ENCODE measurements at places on chromosomes 12 and 14.

DNA sequence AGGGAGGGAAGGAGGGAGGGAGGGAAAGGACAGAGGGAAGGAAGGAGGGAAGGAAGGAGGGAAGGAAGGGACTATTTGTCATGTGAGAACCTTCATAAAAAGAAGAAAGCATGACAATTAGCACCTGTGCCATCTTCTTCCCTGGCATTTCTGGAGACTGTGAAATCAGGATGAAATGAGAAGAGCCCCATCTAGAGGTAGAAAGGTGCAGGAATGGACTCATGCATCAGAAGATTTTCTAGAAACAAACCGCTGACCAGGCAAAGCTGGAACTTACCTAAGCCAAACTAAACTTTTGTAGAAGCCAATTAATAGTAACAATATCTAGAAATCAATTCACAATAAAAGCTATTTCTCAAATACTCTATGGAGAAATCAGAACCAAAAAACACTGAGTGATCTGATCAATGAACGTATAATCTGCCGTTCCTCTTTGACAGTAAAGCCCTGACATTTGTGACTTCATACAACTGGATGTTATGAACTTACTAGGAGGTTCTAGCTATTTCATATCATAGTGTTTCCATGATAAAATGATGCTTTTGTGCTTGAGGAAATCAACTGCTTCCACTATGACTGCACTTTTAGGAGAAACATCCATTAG is 24.4 kb upstream of the CRACR2A start:
- DNase-seq: no peak

DNA sequence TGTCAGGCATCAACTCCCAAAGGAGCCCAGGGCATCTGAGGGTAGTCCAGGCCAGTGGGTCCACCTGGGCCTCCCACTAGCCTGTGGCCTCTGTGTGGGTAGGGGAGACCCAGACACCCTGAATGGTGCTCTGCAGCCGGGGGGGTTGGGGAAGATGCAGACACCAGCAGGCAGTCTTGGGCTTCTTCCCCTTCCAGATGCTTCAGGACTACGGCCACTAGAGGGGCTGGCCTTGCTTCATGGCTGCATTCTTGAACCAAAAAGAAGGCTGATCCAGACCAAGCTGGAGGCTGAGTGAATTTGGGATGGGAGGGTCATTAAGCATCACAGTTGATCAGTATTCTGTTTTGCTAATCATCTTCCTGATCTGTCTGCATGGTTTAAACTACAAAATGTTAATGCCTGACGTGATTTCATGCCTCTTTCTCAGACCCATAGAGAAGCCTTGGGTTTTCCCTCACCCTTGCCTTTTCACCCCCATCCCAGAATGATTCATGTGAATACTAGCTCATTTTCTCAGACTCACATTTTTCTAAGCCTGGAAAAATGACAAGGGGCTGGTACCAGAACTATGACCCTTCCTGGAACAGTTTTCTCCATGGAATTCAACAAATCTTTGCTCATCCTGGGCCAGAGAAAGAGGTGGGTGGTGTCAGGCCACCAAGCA is 134.2 kb downstream of the NTF3 start:
- DNase-seq: no peak

DNA sequence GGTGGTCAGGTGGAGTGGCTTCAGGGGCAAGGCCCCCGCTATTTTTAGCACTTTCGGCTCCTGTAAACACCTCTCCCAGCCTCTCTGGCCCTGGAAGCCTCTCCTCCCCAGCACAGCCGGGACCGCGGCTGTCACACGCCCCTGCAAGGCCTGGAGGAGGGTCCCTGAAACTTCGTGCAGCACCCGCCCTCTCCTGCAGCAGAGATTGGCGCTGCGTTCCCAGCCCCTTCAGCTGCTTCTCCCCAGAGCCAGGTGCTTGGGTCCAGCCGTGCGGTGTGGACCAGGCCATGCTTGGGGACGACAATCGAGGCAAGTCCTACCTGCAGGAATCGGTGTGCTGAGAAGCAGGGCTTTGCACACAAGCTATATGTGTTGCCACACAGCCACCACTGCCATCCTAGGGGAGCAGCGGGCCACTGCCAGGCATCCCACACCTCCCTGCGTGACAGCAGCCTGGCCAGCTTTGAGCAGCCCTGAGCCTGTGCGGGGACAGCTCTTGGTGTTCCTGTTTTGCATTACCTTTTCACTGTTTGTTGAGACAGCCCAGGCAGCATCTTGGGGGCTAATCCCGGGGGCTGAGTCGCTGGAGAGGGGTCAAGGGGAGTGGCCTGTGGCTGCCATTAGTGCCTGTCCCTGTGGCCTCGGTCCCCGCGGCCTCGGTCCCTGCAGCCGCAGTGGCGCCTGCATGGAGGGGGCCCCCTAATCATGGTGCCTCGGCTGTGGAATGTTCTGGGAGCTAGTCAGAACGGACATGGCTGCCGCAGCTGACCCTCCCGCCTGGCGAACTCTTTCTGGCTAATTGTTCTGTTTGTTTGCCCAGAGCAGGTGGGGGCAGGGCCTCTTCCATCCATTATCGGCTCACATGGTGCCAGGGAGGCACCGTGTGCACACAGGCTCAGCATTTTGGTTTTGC is 27.6 kb upstream of the TRAF3 start:
- no peak for DNase-seq

DNA sequence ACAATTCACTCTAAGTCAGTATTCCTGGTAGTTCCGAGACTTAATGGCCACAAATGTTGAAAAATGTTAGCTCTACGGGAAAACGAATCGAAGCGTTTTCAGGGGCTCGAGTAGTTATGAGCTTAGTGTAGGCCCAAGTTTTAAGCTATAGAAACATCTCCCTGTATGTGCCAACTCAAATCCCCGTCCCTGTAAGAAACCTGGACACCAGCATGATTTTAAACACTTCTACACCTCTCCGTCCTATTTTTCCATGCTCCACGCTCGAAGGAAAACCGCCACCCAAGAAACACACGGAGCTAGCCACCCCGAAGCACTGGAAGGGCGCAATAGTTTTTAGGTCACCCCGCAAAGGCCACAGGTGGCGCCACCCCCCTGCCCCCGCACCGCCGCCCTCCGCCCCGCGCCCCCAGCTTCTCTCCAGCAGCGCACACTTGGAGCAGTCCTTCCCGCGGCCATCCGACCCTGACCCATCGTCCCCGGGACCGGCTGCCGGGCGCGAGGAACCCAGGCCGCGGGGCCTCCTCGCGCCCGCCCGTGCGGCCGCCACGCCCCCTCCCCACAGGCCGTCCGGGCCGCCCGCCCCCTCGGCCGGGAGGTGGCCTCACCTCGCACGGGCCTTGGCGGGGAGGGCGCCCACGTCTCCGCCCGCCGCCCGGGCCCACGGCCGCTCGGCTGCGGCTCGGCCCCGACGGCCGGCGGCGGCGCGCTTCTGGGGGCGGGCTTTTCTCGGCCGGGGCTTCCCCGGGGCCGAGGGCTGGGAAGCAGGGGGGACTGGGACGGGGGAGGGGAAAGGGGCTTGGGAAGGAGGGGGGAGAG is 522 bp downstream of the R3HDM2 start:
- DNase-seq: no peak

GRCh38 chr12:129540249-129540648 is 363.6 kb downstream of the TMEM132D start:
- no peak for DNase-seq

GRCh38 chr12:42639556-42639955 is 50.0 kb upstream of the PRICKLE1 start:
- no peak for DNase-seq

- DNase-seq: no peak
These were observed 74.1 kb downstream of the PLXNC1 start for GRCh38 chr12:94222351-94223084.

GRCh38 chr12:79057540-79057939 is 193.0 kb downstream of the SYT1 start:
- DNase-seq: no peak

GRCh38 chr12:19712041-19712440 is 272.7 kb downstream of the AEBP2 start:
- no peak for DNase-seq

DNA sequence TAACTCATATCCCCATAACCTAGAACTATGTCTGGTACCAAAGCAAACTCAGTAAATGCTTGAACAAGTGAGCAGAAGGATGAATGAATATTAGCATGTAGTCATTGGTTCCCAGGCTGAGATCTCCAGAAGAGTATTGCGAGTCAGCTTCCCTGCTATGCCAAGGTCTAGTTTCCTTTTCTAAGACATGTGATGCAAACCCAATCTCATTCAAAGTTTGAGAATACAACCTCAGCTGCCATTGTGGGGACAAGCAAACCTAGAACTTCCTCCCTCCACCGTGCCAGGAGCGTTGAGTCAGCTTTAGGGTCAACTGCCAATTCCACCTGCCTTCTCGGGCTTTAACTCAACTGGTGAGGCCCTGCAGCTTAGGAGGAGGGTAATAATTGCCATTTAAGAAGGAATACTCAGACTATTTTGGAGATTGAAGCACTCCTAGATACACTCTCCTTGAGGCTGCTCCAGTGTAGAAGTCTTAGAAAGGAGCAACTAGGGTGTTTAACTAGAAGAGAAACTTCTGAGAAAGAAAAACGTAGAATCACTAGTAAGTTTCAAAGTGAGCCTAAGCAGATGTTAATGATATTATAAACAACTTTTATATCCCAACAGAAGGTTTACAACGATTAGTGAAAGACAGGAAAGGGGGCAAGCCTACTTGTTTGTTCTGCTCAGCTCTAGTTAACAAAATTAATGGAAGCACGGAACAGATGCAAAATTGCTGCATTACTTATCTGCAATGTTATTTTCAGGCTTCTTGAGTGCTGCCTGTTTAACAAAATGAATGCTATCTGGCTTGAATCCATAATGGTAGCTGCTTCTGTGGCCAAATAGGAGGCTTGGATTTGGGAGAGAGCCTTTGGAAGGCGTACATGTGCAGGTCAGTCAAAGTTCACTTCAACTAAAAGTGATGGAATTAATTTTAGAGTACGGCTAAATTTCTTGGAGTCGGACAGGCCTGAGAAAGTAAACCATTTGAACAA is 96.9 kb downstream of the HELB start:
- no peak for DNase-seq

GRCh38 chr12:25189656-25190055 is 5.3 kb downstream of the DNAI7 start:
- no peak for DNase-seq

- no peak for DNase-seq
These were observed 97.2 kb upstream of the SYT1 start for GRCh38 chr12:78767264-78767981.

GRCh38 chr14:60328583-60328982 is 79.6 kb downstream of the PPM1A start:
- no peak for DNase-seq

- no peak for DNase-seq
These were observed 252.3 kb downstream of the NEDD1 start for GRCh38 chr12:97159377-97159776.

DNA sequence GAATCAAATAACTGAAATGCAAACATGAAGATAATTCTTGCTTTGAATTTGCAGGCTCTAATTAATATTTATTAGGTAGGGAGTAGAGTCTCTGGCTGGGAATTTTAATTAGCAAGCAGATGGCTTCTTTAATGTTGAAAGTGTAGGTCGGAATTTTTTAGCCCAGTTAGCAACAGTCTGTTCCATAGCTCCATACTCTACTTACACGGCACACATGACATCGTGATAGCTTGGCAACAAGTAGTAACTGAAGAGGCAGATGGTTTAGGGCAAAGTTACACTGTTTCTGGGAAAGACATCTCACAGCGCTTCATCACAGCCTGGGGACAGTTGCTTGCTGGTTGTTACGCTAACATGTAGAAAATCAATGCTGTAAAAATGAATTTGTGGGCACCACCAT is 710.7 kb downstream of the GALC start:
- DNase-seq: no peak

- DNase-seq: peak; percentile 51
These were observed 18.8 kb upstream of the BEGAIN start for GRCh38 chr14:100605706-100606686.

- no peak for DNase-seq
These were observed 54.8 kb downstream of the SAMD4A start for GRCh38 chr14:54621686-54622085.

DNA sequence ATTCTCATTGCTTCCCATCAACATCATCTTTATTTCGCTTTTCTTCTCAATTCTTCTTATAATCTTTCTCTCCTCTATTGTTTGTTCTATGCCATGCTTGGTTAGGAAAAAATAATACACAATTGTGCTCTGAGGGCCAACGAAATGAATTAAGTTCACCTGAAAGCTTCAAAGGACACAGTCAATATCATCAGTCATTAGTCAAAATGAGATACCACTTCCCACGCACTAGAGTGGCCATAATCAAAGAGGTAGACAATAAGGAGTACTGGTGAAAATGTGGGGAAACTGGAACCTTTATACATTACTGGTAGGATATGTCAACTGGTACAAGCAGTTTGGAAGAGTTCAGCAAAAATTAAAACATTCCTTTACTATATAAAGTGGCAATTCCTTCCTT is 91.5 kb downstream of the TMTC1 start:
- no peak for DNase-seq

DNA sequence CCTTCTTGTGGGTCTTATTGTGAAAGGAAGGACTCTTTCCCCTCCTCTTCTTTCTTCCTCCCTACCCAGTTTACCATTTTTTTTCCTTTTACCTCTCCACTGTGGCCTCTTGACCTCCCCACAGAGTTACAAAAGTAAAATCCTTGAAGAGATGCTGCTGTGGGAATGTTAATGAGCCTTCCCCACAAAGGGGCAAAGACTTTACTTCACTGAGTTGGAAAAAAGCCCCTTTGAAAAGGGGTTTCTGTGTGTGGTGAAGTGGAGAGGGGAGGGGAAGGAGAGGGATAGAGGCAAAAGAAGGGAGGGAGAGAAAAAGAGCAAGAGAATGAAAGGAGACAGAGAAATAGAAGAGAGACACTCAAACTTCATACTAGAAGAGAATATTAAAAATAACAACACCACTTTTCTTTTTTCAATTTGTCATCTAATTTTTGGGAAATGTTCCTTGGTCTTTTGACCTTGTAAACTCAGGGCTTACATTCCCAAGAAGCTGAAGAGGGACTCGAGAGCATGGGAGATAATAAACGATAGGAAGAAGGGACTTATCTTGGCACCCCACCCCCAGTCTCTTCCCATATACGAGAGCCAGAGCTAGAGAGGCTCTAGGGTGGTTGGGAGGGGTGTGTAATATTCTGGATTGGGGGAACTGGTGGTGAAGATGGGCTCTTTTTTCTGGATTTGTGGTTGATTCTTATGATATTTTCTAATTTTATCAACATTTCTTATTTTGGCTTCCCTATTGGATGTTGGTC is 13.2 kb upstream of the SALL2 start:
- DNase-seq: no peak

- DNase-seq: no peak
These were observed 7.4 kb downstream of the SALL2 start for GRCh38 chr14:21518725-21519124.

GRCh38 chr14:78164226-78164853 is 5.8 kb upstream of the NRXN3 start:
- DNase-seq: no peak

- DNase-seq: no peak
These were observed 144.7 kb upstream of the BTG1 start for GRCh38 chr12:92290350-92290695.

Measured in RWPE2 (cell line).